ENCODE measurements at places on chromosomes 11 and 22. TPM values are rescaled to one million over a fixed set of nuclear protein-coding genes. Genes with fewer than 3 reads are reported as not detected.

The BTG4 gene
- not detected for total RNA-seq

The APOBEC3G gene
- 10.7 TPM for total RNA-seq

The AP1B1 gene
- 42.8 TPM for total RNA-seq

The TMEM86A gene
- 0.54 TPM for total RNA-seq

The RIC3 gene
- not detected for total RNA-seq

The METTL15 gene
- 11.8 TPM for total RNA-seq

The DDX25 gene
- total RNA-seq: not detected

The RBMXL2 gene
- not detected for total RNA-seq

The API5 gene
- total RNA-seq: 62.4 TPM

The ROM1 gene
- 24.7 TPM for total RNA-seq

The TPH1 gene
- total RNA-seq: under 0.01 TPM

The TMPRSS13 gene
- not detected for total RNA-seq

The CPSF7 gene
- 38.1 TPM for total RNA-seq

The WNT11 gene
- total RNA-seq: not detected

The FUT4 gene
- total RNA-seq: 2.9 TPM

The MMP27 gene
- total RNA-seq: not detected

The PTPN5 gene
- total RNA-seq: not detected

The DNAJB7 gene
- not detected for total RNA-seq

The CCDC15 gene
- total RNA-seq: 0.97 TPM

The F2 gene
- total RNA-seq: not detected

The BCO2 gene
- 1.8 TPM for total RNA-seq

The ZNRF3 gene
- total RNA-seq: 5.2 TPM

The CCDC73 gene
- total RNA-seq: not detected

The SCARF2 gene
- total RNA-seq: 32.1 TPM

The TLCD5 gene
- 1.1 TPM for total RNA-seq

The OR2D2 gene
- total RNA-seq: not detected

The CASP5 gene
- not detected for total RNA-seq

All from cardiac atrium fibroblast (primary cell).